ENCODE measurements at places on chromosomes 5 and 9.

GRCh38 chr9:20191228-20191840 is 402.5 kb upstream of the SLC24A2 start:
- DNase-seq = no peak

GRCh38 chr5:124454081-124454480 is 292.4 kb downstream of the ZNF608 start:
- DNase-seq = peak; percentile 76

DNA sequence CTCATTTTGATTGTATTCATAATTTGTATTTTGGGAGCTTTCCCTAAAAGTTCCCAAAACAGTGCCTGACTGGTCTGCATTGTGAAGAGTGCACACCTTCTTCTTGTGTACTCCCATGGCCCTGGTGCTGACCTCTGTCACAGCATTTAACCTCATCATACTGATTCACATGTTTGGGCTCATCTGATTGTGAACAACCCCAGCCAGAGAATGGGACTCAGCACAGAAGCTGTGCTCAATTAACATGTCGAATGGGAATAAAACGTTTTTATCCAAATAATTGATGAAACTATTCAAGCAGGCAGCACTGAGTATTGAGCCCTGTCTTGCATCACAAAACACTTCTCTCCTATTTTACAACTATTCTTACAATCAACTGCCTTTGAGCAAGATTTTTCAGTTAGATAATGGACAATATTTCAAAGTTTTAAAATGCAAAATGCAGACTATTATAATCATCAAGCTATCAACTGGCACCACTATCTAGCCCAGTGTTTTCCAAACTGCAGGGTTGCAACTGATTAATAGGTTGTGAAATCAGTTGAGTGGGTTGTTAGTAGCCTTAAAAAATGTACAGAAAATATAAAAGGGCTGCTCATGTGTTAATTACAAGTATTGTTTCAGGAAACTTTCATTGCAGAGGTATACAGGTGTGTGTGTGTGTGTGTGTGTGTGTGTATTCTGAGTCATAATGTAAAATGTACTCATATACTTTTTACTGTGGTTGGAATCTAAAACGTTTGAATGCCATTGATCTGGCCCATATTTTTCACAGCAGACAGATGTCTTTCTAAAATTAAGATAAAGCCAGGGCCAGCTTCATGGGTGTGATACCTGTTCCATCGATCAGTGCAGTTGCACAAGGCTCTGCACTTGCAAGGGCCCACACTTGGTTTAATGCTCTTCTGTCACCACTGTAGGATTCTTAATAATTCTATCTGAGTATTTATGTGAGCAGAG is 190.5 kb downstream of the PIK3R1 start:
- DNase-seq = no peak

GRCh38 chr9:91809581-91810285 is 140.3 kb downstream of the ROR2 start:
- DNase-seq = no peak

- DNase-seq = peak; percentile 96
Observed at GRCh38 chr5:125093776-125094175, 347.3 kb upstream of the ZNF608 start.

DNA sequence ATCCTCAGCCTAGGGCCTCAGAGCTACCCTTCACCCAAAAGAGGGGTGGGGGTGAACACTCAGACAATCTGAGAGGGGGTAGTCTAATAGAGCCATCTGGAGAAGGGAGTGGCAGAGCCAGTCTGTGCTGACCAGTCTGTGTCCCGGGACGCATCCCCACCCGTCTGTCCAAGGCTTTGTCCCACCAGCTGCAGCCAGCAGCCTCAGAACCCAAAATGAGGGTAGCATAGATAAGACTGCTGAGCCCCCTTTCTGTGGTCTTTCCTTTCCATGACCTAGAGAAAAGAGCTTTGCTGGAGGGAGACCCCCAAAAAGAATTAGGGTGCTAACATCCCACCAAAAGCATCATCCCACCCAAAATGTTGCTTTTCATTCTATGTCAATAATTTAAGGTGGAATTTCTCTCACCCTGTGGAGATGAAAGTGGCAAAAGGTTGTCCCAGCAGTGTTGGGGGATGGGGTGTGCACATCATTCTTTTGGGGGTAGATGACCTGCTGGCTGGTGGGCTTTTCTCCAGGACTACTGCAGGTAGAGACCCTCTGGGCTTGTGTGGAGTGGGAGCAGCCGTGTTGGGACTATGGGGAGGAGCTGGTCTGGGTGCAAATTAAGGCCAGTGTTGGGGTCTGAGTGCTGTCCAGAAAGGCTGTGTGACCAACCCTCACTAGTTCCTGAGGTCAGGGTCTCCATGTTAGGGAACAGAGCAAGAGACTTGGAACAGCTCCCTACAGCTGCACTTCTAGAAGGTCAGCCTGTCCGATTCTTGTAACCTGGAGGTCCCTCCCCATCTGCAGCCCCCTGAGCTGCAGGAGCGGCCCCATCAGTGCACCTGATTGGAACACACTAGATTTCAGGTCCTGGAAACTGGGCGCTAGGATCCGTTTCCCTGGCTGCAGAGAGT is 19.9 kb downstream of the URM1 start:
- no peak for DNase-seq

GRCh38 chr5:133317558-133317957 is 265.7 kb downstream of the HSPA4 start:
- DNase-seq = no peak

DNA sequence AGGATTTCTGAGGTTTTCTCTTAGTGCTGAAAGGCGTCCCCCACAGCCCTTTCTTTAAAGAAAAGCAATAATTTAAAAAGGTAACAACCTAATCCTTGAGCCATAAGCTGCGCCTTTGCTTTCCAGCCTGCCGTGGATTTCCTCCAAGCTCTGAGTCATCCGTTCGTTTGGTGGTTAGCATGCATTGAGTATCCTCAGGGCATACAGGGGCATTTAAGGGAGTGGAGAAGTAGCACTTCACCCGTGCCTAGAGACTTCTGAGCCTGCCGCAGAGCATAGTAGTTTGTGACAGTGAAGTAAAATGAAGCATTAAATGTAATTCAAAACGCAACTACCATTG is 892 bp upstream of the TNC start:
- DNase-seq = peak; percentile 96

GRCh38 chr5:74546796-74547195 is 93.7 kb downstream of the ENC1 start:
- peak; percentile 45 for DNase-seq

GRCh38 chr5:133323494-133324457 is 272.0 kb downstream of the HSPA4 start:
- no peak for DNase-seq

DNA sequence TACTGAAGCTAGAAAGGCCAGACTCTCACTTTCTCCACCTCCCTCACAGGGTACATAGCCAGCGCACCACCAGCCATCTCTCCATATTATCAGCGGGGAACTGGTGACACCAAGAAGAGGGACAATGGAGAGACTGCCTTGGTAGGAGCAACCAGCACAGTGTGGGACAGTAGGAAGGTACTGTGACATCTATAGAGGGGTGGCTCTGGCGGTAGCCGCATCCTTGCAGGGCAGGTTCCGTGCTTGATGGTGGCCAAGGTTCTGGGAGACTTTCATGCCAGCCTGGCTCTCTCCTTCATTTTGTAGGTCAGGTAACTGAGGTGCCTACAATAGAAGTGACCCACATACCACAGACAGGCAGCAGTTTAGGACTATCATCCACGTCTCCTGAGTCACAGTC is 65.5 kb upstream of the SMIM23 start:
- DNase-seq = no peak

DNA sequence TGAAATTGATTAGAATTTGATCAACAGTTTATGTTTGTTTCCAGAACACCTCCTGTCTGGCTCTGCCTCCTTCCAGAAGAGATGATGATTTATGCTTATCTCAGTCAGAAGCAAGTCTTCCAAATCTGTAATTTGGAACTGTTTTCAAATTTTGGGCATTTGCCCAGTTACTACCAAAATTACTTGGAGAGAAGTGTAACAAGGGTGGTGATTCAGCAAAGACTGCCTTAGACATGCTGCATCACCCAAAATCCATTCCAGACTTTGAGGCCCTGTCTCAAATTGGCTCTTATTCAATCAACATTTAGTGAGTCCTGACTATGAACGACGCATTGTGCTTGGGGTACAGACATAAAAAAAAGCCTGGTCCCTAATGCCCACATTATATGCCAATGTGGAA is 89.4 kb downstream of the SH3TC2 start:
- DNase-seq = peak; percentile 75

DNA sequence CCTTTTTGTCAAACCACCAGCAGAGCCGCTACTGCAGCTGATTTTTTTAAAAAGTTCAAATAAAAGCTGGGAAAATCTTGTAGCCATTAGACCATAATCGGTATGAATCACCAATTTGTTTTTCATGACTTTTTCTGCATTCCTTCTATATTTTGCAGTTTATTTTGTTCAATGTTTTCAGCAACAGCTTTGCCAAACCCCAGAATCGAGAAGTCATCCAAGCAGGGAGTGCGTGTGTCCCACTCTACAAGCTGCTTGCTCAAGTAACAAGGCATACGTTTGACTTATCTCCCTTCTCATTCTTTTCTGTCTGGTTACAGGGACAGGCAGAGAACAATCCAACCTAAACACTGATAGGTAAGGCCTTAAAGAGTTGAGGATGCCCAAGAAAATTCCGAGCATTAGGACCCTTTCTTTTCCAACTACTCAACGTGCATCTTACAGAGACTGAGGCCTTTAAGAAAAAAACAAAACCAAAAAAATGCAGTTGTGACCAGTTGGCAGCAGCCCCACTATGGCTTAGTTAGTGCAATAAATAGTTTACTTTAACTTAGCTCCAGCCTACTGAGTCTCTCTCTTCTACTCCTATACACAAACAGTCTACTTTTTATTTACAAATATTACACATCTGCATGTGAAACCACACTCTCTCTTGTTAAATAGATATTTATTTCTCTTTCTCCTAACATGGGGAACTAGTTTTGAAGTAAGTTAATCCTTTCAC is 134.7 kb upstream of the SLIT3 start:
- DNase-seq = no peak

DNA sequence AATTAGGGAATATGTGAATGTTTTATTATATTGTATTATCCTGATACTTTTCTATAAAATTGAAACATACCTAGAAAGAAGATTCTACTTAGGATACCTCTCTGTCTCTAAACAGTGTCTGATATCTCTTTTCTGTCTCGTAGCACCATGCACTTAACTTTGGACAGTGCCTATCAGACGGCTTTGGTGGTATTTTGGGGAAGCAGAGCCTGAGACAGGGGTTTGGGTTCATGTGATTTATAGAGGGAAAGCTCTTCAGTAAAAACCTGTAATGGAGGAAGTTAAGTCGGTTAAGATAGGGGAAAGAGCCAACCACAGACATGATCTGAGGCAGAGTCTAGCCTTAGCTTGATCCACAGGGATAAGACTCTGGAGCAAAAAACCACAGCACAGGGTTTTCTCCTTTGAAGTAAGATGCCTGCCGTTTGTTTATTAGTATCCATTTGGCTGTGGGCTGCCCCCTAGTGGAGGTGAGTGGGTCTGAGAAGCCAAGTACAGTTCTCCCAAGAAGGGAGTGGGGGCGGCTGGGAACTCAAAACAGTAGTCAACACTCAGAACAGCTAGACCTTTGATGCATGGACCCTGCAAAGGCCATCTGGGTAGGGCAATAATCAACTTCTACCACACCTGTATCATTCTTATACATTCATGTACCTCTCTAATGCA is 141.2 kb upstream of the ASTN2 start:
- peak; percentile 49 for DNase-seq

DNA sequence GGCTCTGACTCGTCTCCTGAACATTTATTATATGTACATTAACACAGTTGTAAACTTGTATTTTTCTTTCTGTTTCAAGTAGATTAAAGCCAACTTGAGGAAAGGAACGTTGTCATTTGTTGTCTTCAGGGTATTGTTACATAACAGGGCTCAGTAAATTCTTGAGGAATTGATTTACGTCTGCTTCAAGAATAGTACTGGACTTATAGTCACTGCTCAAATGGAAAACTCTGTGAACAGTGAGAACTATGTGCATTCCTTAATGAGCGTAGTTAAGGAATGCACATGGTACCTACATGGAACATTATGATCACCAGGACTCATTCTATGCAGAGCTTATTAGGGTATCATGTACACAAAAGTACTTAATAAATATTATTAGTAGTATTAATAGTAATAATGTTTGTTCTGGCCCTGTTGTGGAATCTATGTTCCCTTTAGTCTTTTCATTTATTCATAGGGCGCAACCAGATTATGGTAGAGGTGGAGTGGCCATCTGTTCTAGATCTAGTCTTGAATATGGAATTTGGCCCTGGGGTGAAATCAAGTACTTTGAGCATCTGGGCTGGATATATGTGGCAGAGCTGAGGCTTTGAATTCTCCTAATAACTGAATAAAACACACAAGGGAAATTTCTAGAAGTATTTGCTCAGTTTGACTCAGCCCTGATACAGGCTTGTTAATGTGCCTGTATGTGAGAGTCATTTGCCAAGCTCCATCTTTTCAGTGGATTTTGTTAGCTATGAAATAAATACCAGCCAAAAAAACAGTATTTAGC is 108.6 kb upstream of the SH3GL2 start:
- DNase-seq = no peak

DNA sequence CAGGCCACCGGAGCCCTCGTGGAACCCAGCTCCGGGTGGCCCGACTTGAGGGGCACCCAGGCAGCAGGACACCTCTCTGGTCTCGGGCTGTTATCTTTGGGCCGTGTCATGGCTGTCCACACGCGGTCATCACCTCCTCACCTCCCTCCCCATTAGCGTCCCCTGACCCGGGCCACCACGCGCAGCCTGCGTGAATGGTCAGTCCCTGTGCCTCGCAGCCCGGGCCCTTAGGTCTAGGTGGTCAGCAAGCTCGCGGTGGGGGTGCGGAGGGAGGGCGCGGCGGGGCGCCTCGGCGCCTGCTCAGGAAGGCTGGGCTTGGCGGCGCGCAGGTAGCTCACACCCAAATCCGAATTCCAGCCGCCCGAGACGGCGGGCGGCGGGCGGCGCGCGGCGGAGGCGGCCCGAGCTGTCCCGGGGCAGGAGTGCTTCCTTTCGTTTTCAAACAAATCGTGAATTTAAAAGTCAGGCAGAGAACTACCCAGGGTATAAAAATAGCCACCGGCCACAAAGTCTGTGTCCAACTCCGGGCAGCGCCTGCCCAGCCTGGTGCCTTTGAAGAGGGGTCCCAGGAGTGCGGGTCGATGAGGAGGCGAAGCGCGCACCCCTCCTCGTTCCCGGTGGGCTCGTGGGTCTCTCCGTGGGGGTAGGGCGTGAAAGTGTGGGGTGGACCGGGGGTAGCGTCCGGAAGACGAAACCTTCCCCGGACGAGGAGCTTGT is 1.0 kb upstream of the RXRA start:
- DNase-seq = peak; percentile 57

Measured in fibroblast of skin of back (primary cell).